ENCODE measurements at places on chromosomes 16 and 17. TPM values are rescaled to one million over a fixed set of nuclear protein-coding genes. Genes with fewer than 3 reads are reported as not detected.

- DNase-seq: no peak
Measured at GRCh38 chr16:6602405-6602804, 730.2 kb upstream of the RBFOX1 start.

DNA sequence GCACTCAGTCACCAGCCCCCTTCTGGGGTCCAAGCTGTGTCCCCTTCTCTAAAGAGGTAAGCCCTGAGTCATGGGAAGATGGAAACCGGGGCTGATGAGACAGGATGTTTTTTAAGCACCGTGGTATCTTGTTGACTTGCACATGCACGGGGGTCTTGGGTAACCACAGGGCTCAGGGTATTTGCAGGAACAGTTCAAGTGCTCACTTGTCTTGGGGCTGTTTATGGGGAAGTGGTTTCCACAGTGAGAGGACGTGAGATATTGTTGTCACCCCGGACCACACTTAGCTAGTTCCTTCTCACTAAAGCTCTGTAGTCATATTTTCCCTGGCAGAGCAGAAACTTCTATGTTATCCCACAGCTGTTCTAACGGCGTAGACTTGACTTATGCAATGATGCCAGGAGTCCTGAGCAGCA lies 7.7 kb downstream of the CCL3L1 start:
- DNase-seq: no peak

DNA sequence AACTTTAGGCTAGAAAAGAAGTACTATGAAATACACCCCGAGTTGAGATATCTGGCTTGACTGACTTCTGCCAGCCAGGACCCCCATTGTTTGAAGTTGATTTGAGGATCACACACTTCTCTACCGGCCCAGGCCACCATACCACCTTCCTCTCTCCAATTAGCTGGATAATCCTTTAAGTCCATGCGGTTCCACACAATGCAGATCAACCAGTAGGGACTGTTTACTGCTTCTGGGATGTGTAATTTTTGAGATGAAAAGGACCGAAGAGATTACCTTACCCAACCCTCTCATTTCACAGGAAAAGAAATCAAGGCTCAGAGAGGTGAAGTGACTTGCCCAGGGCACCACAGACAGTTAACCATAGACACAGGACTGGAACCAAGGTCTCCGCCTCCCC lies 20.5 kb downstream of the ERN1 start:
- DNase-seq: no peak

GRCh38 chr16:89230255-89230654 lies 12.8 kb downstream of the ZNF778 start:
- DNase-seq: no peak

DNA sequence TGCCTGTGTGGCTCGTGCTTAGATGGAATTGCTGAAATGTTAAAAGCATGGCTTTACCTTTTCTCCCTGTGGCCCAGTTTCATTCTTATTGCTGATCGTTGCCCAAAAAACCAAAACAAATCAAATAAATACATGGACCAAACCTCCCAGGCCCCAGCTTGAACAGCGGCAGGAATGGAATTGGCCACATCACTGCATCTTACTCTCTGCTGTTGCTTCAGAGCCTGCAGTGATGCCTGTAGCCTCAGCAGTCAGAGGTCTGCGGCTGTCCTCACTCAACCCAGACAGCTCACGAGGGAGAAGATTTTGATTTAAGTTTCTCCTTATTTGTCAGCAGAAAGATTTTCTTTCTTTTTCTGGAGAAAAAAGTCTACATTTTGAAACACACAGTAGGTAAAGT lies 91.5 kb downstream of the NPIPB11 start:
- no peak for DNase-seq

Gene CIITA
- 2.4 TPM for total RNA-seq

Gene SUZ12
- 65.5 TPM for total RNA-seq

Gene PPL
- 0.08 TPM for total RNA-seq

Gene SMTNL2
- not detected for total RNA-seq

All from activated T-cell treated with anti-CD3 and anti-CD28 coated beads, Interleukin-2, amount 50 U/mL, for 4 hours (primary cell).